ENCODE measurements at places on chromosomes 11 and 22.

DNA sequence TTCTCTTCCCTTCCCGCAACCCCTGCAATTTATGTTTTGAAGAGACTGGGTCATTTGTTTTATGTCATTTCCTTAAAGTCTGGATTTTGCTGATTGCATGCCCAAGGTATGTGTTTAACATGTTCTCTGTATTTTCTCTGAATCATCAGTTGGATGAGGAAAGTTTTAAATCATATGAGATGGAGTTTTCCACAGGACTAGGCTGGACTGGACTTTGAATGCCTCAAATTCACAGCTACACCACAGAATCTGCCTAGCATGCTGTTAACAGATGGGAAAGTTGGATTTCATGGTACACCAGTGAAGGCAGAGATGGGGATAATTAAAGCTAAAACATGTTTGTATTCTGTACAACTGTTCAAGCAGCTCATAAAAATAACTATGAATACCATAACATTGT is 62.6 kb downstream of the CWC15 start:
- DNase-seq = peak; percentile 73

DNA sequence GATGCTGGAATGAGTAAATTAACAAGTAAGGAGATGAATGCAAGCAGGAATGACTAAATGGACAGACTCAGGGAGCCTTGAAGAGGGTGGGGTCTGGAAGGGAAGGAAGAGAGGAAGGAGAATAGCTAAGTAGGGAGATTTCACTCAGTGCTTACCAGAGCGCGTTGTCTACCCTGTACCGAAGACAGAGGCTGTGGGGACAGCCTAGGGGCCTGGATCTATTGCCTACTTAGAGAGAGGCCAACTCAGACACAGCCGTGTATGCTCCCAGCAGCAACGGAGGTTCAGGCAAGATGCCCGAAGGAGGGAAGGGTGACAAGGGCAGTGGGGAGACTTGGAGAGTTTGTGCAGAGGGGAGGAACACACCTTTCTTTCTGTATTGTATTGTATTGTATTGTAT is at the start of gene FOLR2:
TSS of gene FOLR2 (plus strand) at position 157 of the 400 bp plus-strand sequence. CDS start 1,791 bp downstream, outside the sequence.
- DNase-seq = no peak

DNA sequence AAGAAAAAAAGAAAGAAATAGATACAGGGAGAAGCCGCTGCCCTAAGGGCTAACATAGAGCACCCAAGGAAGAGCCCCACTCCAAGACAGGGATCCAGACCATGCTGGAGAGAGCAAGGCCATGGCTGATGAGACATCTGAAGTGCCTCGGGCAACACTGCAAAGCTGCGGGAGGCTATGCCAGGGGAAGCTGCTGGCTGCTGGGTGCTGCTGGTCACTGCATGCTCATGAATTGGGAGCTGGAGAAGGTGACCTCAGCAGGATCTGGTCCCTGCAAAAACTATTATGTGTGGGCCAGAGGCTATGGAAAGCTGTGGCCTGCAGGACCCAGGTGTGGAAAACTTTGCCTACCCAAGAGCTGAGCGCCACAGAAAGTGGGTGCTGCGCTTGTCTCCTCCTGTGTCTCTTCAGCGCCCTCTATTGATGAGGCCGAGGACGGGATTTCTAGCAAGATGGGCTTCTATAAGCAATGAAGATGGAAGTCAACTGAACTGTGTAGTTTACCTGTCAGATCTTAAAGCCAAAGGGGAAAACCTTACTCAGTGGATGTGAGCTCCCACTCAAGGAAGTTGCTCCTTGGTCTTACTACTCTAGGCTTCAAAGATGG is 17.3 kb upstream of the SLC29A2 start:
- peak; percentile 76 for DNase-seq

- no peak for DNase-seq
Observed at GRCh38 chr11:12531681-12532080, 142.5 kb upstream of the TEAD1 start.

- peak; percentile 77 for DNase-seq
Observed at GRCh38 chr22:45709866-45710265, 38.2 kb downstream of the ATXN10 start.

GRCh38 chr22:22687638-22688500 is 43.5 kb downstream of the GGTLC2 start:
- DNase-seq = peak; percentile 64

- DNase-seq = no peak
Observed at GRCh38 chr11:65524014-65524740, 706 bp upstream of the SCYL1 start.

- DNase-seq = peak; percentile 36
Observed at GRCh38 chr11:78338138-78338537, 79.5 kb downstream of the GAB2 start.

GRCh38 chr22:17944256-17944655 is 80.1 kb downstream of the MICAL3 start:
- DNase-seq = no peak

DNA sequence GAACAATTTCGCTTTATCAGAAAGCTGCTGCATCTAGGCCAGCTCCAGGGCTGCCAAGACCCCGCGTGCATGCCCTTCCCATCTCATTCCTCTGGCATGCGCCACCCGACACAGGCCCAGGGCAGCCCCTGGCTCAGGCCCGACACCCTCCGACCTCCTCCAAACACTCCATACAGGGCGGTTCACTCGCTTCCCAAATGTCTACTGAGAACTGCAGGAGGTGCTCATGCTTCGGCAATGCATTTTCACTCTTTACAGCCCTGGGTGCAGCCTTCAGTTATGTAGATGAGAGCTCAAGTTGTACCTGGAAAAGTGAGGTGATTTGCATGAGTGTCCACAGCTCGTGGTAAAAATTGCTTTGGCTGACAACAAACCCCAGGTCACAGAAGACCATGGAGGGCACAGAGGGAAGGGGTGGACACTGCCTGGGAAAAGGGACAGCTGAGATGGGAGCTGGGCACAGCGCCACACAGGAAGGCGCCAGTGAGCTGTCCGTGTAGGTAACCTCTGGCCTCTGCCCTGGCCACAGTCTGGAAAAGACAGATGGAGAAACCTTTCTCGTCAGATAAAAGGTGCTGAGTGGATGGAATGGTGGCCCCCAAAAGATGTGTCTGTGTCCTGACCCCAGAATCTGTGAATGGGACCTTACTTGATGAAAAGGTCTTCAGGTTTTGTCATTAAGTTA is 1351.9 kb downstream of the BRD1 start:
- DNase-seq = no peak

GRCh38 chr11:67409261-67409666 is 5.4 kb downstream of the TBC1D10C start:
- DNase-seq = no peak

- DNase-seq = no peak
Observed at GRCh38 chr11:46338988-46339666, 8.1 kb upstream of the DGKZ start.

GRCh38 chr22:18024276-18024939 is at the start of gene MICAL3:
MICAL3 (minus strand) TSS chr22:18024561; CDS start chr22:17906812, 117,749 bp downstream.
- peak; percentile 75 for DNase-seq

- DNase-seq = peak; percentile 90
Observed at GRCh38 chr11:34243600-34244464, 114.0 kb downstream of the ABTB2 start.

DNA sequence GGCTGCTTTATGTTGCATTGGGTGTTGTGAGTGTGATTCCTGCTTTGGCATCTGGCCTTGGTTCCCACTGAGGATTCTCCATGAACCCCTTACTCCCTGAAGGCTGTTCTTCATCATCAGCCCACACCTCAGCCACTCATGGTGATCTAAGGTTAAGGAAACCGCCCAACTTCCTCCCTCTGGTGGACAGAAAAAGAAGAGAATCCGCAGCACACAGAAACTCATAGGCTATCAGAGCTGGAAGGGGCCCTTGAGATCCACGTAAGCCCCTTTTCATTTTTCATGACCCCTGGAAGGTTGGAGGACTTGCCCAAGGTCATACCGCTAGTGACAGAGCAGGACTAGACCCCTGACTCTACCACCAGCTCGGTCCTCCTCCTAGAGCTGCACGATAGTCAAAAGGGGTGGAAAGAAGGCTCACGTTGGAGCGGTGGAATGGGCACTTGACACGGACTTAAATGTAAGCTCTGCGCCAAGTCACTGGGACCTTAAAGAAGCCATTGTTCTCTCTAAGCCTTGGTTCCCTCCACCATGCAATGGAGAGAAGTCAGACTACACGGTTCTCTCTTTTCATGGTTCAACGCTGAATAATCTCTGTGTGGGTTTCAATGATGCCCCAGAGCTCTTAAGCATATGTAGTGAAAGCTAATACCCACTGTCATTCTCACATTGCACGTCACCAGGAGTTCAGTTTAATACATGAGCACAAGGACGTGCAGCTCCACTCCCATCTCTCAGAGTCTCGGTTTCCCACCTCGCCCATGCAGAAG is 83.6 kb upstream of the CRTAM start:
- peak; percentile 20 for DNase-seq

DNA sequence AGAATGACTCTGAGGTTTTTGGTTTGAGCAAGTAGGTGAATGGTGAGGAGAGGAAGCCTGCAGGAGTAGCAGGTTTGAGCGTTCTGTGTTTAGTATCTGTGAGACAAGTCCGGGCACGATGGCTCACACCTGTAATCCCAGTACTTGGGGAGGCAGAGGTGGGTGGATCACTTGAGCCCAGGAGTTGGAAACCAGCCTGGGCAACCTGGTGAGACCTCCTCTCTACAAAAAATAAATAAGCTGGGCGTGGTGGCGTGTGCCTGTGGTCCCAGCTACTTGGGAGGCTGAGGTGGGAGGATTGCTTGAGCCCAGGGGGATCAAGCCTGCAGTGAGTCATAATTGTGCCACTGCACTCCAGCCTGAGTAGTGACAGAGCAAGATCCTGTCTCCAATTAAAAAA is 9.7 kb upstream of the CENATAC start:
- DNase-seq = no peak

DNA sequence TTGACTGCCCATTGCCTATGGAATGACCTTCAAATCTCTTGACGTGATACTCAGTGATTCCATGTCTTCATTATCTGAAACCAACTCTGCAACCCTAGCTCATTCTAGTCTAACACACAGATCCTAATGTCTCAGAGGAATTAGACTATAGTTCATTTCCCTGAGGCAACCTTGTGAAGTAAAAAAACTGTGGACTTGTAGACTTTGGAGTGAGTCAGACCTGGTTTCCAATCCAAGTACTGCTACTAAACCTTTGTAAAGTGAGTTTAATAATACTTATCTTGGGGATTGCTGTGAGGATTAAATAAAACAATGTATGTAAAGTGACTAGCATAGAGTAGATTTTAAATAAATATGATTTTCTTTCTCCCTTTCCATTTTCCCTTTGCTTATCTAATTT is 226.1 kb downstream of the BLID start:
- DNase-seq = peak; percentile 70

- DNase-seq = no peak
Observed at GRCh38 chr11:133500435-133500834, 31.9 kb downstream of the OPCML start.

- DNase-seq = no peak
Observed at GRCh38 chr22:47198801-47199251, 436.4 kb downstream of the TBC1D22A start.

DNA sequence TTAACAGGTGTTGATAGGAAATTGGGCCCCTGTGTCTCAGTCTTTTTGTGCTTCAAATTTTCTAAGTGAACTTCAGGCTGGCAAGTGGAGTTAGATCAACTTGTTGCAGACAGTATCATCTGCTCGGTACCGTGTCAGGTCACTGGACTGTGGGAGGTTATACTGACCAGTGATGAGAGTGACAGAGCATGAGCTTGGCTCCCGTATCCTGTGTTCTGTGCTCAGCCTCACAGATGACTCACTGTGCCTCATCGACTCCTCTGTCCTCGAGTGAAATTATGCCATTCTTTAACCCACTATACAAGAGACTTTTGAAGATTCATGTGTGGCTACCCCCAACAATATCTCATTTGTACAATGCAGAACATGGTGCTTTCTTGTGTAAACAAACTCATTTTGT is 7.9 kb downstream of the GRAP2 start:
- DNase-seq = peak; percentile 34

DNA sequence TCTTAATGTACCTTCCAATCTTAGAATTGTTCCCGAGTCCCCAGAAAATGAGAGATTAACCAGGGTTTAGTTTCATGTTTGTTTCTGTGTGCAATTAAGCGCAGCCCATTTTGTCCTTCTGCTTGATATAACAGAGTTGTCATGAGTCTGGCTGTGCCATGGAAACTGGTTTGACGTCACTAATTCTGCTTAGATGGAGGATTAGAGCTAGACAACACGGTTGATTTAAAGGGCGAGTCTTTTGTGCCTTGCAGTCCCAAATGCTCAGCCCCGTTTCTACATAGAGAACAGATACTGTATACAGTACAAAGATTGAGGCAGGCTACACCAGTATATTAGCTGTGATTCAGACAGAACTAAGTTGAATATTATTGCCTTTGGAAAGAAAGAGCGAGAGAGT is 45.5 kb upstream of the ALKBH3 start:
- DNase-seq = peak; percentile 65

DNA sequence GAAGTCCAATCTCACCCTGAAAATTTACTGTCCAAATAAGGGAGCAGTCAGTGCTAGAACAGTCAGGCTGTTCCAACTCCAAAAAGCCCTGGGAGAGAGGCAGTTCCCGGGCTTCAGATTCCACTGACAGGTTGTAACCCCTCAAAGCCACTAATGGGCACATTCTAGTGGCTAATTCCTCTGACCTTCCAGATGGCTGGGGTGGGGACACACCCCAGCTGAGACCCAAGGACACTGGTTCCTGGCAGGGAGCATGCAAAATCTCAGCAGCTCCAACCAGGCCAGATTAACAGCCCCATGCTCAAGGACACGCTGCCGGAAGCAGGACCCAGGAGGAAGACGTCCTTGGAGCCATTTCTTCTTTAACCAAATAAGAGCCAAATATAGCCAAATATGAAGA is 92.7 kb downstream of the RPL27A start:
- no peak for DNase-seq

DNA sequence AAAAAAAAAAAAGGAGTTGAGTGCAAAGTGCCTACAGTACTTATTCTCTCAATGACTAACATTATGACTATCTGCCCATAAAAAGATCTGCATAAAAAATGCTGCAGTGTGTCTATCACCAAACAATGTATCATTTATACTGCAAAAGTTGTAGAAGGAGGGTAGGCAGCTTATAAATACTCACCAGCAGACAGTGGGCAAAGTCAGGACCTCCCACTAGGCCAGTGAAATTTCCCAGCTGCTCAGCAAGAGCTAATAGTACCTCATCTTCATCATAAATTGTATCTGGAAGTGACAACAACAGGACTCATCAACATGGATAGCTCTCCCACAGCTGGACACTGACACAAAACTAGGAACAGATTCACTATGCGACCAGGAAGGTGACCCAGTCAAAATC is 1.6 kb downstream of the PPP2R1B start:
- peak; percentile 18 for DNase-seq

Measured in iris pigment epithelial cell (primary cell).